ENCODE measurements at places on chromosomes 6 and 20. TPM values are rescaled to one million over a fixed set of nuclear protein-coding genes. Genes with fewer than 3 reads are reported as not detected.

The FAM209A gene
- 0.35 TPM for polyA plus RNA-seq

- H3K4me1 ChIP-seq: peaks cover 17% of the 10 kb centered on the region
- no peak overlapping the region for H3K4me3 ChIP-seq
- no peaks in the 10 kb centered on the region for H3K36me3 ChIP-seq
- H3K27ac ChIP-seq: no peak overlapping the region
Measured at GRCh38 chr20:50722424-50723155, 8.8 kb upstream of the PARD6B start.

DNA sequence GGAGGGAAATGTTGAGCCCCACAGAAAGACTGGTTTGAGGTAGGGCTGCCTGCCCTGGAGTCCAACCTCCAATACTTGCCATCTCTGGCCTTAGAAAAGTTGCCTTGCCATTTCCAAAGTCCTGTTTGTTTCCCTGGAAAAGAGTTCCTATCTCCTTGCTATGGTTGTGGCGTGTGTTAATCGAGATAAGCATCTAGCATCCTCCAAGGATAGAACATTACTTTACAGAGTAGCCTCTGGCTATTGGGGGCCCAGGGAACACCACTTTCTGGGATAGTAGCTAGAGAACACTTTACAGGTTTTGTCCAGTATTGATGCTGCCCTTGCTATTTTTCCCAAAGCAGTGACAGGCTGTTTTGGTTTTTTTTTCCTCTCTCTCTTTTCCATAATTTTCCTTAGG, 57.4 kb upstream of the SASH1 start:
- H3K36me3 ChIP-seq: no peaks in the 10 kb centered on the region
- H3K27me3 ChIP-seq: no peaks in the 10 kb centered on the region
- no peak overlapping the region for H3K27ac ChIP-seq
- no peak for DNase-seq

DNA sequence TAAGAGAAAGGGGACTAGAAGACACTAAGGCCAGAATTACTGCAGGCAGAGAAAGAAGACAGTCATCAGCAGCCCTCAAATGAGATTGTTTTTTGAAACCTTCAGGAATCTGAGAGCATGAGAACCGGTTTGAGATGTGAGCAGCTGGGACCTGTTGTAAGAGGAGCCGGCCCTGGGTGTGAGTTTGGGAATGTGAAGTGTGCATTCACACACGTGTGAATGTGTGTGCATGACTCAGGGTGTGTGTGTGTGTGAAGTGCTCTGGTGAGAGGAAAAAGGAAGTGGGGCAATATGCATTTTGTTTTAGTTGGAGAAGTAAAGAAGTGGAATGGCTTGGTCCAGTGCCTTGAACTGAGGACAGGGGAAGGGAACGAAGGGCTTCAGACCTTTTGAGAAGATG, 4.3 kb downstream of the SCUBE3 start:
- no peaks in the 10 kb centered on the region for H3K36me3 ChIP-seq
- peaks cover 48% of the 10 kb centered on the region for H3K27me3 ChIP-seq
- peaks cover 3% of the 10 kb centered on the region for H3K4me1 ChIP-seq
- no peak for DNase-seq

DNA sequence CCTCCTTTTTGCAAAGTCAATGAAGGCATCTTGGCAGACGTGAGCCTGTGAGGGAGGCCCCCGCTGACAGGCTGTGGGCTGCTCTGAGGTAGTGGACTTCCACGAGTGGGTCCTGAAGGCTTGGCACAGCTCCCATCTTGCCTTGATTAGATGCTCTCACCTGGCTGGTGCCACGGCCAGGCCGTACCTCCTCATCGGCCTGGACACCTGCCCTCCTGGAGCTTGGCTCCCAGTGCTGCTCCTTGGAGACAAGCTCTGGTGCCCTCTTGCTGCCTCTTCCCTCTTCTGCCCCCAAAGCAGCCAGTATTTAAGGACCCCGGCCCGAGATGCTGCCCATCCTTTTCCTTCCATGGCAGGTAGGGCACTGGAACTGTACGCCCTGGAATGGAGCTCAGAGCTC, 93.5 kb downstream of the ERMARD start:
- H3K27ac ChIP-seq: no peak overlapping the region
- no peak overlapping the region for H3K4me3 ChIP-seq
- peaks cover 17% of the 10 kb centered on the region for H3K27me3 ChIP-seq

The SIGLEC1 gene
- not detected for polyA plus RNA-seq

DNA sequence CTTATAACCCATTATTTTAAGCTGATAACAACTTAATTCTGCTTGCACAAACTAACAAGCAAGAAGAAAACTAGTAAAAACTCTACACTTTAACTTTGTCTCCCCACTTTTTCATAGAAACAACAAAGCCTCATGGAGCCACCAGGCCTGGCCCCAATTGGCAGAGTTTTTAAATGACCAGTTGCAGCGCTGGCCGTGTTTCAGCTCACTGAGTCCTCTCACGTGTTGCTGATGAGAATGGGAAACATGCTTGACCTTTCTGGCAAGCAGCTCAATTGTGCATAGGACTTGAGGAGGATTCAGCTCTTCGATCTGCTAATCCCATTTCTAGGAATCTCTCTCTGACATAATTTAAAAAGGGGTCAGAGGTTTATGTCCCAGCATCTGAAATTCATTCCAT, 24.5 kb upstream of the GRM4 start:
- H3K27ac ChIP-seq: no peak overlapping the region
- peaks cover 10% of the 10 kb centered on the region for H3K4me1 ChIP-seq
- no peaks in the 10 kb centered on the region for H3K36me3 ChIP-seq
- DNase-seq: no peak

DNA sequence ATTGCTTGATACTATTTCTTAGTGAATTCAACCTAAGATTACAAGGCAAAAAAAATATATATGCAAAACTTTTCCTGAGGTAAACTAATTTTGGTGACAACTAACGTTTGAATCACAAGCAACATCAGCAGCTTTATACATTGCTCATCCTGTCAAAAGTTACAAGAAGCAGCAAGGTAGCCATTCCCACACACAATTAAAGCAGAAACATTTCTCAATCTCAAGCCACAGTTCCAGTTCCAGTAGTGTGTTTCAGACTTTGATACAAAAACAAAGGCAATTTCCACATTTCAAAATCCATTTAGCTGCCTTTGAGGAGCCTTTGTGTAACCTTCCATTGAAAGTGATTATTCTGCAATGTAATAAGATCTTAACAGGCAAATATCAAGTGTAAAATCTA, 191.0 kb downstream of the WDR27 start:
- H3K36me3 ChIP-seq: no peaks in the 10 kb centered on the region
- H3K4me3 ChIP-seq: no peak overlapping the region
- no peak for DNase-seq

The TPX2 gene
- polyA plus RNA-seq: 32.5 TPM

GRCh38 chr20:35730583-35731468, 11.2 kb downstream of the RBM39 start:
- no peaks in the 10 kb centered on the region for H3K27me3 ChIP-seq
- H3K27ac ChIP-seq: no peak overlapping the region
- DNase-seq: no peak
- H3K36me3 ChIP-seq: peaks cover 32% of the 10 kb centered on the region
- no peak overlapping the region for H3K4me3 ChIP-seq
- peaks cover 6% of the 10 kb centered on the region for H3K4me1 ChIP-seq

GRCh38 chr6:144655376-144655775, 370.2 kb downstream of the UTRN start:
- H3K4me1 ChIP-seq: peaks cover 10% of the 10 kb centered on the region
- H3K27me3 ChIP-seq: no peaks in the 10 kb centered on the region
- H3K27ac ChIP-seq: no peak overlapping the region

The CAGE1 gene
- polyA plus RNA-seq: 0.04 TPM

DNA sequence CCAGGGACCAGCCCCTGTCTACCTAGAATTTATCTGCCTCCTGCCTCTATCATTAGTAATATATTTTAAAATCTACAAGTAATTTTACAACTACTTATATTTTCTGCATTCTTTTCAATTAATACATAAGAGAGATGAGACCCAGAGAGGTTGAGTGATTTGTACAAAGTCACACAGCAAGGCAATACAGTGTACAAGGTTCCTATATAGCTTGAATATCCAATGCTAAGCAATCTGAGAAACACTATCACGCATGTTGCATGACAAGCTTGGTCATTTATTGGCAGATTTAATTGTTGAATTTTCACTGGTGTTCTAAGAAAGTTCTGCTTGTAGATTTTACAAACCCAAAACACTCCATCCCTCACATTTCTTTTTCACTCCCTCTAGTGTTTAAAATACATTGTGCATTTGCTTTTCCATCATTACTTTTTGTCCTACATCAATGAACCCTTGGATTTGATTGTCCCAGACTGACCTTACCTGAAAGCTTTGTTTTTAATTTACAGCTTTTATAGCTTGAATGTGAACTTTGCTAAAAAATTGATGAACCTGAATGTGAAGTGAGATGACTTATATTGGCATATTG, 520.9 kb upstream of the CITED2 start:
- H3K36me3 ChIP-seq: no peaks in the 10 kb centered on the region
- no peak for DNase-seq
- H3K27ac ChIP-seq: no peak overlapping the region
- H3K27me3 ChIP-seq: no peaks in the 10 kb centered on the region

The PXMP4 gene
- polyA plus RNA-seq: 6.3 TPM

DNA sequence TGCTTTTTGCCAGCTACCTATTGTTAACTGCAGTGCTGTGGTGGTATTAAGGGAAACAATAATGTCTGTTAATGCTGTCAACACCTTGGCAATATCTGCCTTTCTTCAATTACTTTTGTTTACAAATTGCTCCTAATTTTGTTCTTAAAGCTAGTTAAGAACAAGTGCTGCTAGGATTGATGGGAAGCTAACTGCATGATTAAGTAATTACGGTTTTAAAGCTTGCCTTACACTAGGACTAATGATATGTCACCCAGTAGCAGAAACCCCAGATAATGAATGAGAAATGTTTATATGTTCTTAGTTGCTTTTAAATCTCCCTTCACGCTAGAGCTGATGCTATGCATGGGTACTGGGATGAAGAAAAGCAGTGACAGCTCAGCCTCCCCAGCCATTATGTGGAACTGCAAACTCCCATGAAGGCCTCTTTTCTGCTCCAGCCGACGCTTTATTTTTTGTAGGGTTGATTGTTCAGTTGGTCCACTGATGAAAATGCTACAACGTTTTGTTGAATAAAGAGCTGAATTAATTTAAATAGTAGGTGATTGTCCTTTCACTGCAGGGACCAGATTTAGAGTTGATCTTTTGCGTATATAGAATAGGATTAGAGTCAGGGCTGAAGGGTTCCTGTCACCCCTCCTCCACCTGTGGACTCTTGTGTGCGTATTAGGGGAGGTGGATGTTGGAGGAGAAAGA, 610.5 kb downstream of the TFAP2B start:
- DNase-seq: no peak
- H3K27ac ChIP-seq: no peak overlapping the region
- H3K36me3 ChIP-seq: no peaks in the 10 kb centered on the region
- H3K27me3 ChIP-seq: no peaks in the 10 kb centered on the region
- no peak overlapping the region for H3K4me3 ChIP-seq
- H3K4me1 ChIP-seq: no peaks in the 10 kb centered on the region

DNA sequence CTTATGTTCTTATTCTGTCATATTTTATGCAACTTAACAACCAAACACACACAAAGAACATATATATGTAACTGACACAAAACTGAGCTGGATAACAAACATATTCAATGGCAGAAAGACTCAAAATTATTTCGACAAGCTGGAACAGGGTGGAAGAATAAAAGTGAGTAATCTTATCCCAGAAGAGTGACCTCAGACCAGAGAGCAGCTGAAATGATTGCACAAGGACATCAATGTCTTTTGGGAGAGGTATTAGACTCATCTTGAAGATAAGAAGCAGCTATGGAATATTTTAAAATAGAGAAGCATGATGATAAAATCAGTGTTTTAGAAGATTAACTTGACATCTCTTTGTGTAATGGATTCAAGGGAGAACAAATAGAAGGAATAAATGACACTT, 191.6 kb upstream of the PRDM1 start:
- H3K27me3 ChIP-seq: no peaks in the 10 kb centered on the region
- no peak for DNase-seq
- peaks cover 12% of the 10 kb centered on the region for H3K4me1 ChIP-seq
- no peak overlapping the region for H3K27ac ChIP-seq
- no peaks in the 10 kb centered on the region for H3K36me3 ChIP-seq
- no peak overlapping the region for H3K4me3 ChIP-seq

GRCh38 chr20:53126185-53126584, 154.0 kb downstream of the TSHZ2 start:
- H3K27ac ChIP-seq: no peak overlapping the region
- no peak overlapping the region for H3K4me3 ChIP-seq
- H3K4me1 ChIP-seq: no peaks in the 10 kb centered on the region
- H3K27me3 ChIP-seq: no peaks in the 10 kb centered on the region
- DNase-seq: no peak

The C20orf202 gene
- polyA plus RNA-seq: not detected

DNA sequence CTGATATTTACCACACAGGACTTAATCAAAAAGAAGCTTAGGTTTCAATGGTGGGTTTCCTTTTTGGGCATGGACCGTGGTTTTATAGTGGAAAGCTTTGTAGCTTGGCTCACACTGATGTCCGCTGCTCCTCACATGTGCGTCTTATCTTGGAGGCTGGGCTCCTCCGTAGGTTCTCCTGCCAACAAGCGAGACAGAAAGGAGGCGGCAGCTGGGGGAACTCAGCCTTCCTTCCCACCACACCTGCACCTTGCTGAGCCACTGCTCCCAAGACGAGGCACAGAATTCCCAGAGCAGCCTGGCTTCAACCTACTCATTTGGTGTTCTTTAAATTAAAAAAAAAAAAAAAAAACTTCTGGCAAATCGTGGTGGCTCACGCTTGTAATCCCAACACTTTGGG, 235.5 kb upstream of the QKI start:
- no peak overlapping the region for H3K27ac ChIP-seq
- no peak for DNase-seq
- H3K27me3 ChIP-seq: peaks cover 3% of the 10 kb centered on the region
- no peaks in the 10 kb centered on the region for H3K36me3 ChIP-seq
- no peak overlapping the region for H3K4me3 ChIP-seq
- no peaks in the 10 kb centered on the region for H3K4me1 ChIP-seq

- no peaks in the 10 kb centered on the region for H3K4me1 ChIP-seq
- H3K36me3 ChIP-seq: no peaks in the 10 kb centered on the region
- no peak for DNase-seq
- H3K27me3 ChIP-seq: no peaks in the 10 kb centered on the region
- H3K27ac ChIP-seq: no peak overlapping the region
Measured at GRCh38 chr6:97440590-97441176, 157.7 kb upstream of the MMS22L start.

All from keratinocyte (primary cell).